Uterus (tissue), 4 donors: ENCODE measurements at places on chromosomes 7 and 10. TPM values are rescaled to one million over a fixed set of nuclear protein-coding genes. Genes with fewer than 3 reads are reported as not detected.

DNA sequence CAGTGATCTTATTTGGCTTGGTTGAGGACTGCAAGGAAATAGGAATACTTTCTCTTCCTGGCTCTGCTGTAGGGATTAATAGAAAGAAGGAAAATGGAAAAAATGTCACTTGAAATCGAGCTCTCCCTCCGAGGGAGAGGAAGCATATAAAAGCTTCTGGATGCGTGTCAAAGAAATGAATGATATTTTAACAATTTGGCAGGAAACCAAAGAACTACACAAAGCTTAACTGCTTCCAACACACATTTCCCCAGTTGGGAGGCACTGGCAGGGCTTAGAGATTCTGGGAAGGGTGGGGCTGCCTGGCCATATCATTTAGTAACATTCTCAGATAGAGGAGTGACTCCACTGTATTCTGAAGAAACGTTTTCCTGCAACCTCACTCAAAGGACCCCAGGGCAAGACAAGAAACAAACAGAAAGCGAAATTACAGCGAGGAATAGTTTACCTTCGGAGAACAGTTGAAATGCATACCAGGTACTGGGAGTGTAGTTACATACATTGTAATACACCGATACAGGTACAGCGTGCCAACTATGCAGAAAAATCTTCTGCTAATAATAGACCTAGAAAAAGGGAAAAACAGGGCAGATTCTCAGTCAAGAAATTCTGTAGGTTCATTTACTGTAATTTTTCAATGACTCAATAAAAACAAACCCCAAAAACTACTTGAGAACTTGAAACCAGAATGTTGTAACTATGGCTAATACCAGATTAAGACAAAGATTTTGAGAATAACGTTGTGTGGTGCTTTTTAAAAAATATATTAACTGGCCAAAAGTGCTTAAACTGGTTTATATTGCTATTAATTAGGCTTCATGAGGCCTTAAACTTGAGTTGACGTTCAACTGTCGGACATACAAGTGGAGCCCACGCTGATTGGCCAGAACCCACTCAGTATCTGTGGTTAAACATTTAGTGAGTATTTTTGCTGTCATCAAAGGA is 75.7 kb upstream of the ASAH2 start:
- peak; percentile 24 for DNase-seq

- DNase-seq, result no peak
Measured at GRCh38 chr10:122457934-122458333, 3.4 kb upstream of the HTRA1 start.

DNA sequence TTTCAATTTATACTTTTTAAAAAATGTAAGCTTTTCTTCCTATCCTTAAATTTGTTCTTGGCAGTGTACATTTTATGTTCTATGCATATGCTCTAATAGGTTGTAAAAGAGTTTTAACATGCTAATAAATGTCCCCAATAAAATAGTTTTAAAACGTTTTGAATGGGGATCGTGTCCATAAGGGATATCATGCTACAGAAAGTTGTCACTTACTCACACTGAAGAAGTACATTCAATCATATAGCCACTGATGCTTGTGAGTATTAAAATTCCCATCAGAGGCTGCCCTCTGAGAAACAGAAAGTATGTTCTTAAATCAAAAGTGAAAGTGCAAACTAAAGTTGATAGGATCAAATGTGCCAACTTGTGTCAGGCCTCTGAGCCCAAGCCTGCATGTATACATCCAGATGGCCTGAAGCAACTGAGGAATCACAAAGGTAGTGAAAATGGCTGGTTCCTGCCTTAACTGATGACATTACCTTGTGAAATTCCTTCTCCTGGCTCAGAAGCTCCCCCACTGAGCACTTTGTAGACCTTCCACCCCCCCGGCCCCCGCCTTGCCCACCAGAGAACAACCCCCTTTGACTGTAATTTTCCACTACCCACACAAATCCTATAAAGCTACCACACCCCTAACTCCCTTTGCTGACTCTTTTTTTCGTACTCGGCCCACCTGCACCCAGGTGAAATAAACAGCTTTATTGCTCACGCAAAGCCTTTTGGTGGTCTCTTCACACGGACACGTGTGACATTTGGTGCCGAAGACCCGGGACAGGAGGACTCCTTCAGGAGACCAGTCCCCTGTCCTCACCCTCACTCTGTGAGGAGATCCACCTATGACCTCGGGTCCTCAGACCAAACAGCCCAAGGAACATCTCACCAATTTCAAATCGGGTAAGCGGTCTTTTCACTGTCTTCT is 877 bp upstream of the NOD1 start:
- no peak for DNase-seq

DNA sequence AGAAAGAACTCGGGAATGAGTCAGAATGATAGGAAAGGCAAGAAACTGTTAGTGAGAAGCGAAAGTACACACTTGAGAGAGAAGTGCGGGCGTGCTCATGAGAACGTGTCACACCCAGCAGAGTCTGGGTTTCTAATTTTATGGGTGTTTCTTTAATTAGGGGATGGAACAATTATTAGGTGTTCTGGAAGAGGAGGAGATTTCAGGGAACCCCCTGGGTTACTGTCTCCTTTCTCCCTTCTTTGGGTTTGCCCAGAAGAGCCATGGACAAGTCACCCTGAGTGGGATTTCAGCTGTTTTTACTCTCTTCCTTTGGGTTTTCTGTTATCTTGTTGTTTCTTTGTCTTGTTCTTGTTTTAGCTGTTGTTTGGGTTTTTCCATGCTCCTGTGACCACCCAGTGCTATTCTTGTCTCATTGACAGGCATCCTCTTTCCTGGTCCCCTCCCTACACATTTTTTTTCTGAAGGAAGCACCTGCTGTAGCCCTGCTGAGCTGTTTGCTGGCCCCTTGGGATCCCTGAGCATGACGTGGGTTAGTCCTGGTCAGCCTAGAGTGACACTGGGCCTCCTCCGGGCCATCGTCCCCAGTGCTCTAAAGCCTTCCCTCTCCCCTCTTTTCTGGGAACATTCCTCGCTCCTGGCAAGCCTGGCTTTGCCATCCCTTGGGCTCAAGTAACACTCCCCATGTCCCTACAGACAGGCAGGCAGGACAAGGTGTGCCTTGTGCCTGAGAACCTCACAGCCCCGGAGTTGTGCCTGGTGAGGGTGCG is 3.5 kb downstream of the SH2D4B start:
- no peak for DNase-seq

DNA sequence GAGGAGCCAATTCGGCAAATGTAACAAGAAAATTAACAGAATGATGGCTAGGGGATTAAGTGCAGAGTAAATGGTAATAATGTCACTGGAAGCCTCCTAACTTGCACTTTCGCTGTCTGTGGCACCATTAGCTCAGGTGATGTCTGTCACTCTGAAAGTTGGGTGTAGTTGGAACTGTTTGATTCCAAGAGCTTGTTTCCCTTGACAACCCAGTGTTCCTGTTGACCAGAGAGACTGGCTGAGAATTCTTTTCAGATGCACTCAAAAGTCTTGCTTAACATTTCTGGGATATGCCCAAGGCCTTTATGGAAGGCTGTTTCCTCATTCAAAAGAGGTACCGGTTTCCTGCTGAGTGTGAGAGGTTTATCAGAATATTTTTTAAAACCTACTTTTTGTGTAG is 49.6 kb downstream of the PLPP4 start:
- DNase-seq, result no peak

DNA sequence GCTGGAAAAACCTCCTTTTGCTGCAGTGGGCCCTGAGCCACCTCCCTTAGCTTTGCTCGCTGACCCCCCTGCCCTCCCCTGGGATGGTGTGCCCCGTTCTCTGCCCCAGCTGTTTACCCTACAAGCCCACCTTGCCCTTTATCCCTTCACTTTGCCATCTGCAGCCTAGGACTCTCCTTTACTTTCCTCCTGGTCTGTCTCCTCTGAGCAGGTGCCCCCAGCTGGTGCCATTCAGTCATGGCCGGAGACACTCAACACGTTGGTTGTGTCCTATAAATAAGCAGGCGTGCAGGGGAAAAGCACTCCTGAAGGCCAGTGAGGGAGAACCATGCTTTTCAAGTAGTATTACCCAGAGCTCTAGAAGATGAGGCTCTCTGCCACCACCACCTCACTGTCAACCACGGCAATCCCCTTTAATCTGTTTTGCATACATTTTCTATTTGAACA is 6.1 kb downstream of the RASSF4 start:
- no peak for DNase-seq

- DNase-seq, result no peak
Measured at GRCh38 chr7:134891696-134892678, 94.3 kb upstream of the AGBL3 start.

DNA sequence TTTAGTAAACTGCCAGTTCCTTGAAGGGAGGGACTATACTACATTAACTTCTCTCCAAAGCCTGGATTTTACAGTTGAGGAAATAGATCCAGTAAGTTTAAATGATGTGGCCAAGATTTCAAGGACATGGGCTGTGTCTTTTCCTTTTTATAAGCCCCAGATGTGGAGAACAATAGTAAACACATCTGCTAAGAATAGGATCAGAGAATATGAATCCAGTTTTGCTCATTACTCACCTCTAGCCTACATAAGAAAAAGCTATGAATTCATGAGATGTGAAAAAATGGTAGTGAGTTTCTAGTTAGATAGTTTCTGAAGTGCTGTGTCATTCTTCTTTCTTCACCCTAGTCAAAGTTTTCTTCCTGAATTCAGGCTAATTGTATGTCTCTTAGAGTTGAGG is 38.6 kb downstream of the MAGI2 start:
- DNase-seq, result no peak

DNA sequence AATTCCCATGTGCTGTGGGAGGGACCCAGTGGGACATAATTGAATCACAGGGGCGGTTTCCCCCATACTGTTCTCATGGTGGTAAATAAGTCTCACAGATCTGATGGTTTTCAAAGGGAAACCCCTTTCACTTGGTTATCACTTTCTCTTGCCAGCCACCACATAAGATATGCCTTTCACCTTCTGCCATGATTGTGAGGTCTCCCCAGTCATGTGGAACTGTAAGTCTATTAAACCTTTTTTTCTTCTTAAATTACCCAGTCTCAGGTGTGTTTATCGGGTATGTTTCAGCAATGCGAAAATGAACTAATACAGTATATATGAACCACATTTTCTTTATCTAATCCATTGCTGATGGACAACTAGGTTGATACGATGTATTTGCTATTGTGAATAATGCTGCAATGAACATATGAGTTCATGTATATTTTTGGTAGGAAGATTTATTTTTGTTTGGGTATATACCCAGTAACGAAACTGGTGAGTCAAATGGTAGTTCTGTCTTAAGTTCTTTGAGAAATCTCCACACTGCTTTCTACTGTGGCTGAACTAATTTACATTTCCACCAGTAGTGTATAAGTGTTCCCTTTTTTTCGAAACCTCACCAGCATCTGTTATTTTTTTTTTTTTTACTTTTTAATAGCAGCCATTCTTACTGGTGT is 70.0 kb upstream of the HGF start:
- DNase-seq, result no peak

- no peak for DNase-seq
Measured at GRCh38 chr7:93156884-93157283, 8.7 kb upstream of the SAMD9L start.

- DNase-seq, result no peak
Measured at GRCh38 chr7:53996876-53997275, 545.3 kb upstream of the VSTM2A start.

The CFAP69 gene
- 5.9 TPM for total RNA-seq

The DTX2 gene
- total RNA-seq, result 32.4 TPM

The TMEM229A gene
- total RNA-seq, result not detected

The PROSER2 gene
- 25.6 TPM for total RNA-seq

The WDFY4 gene
- total RNA-seq, result 2.0 TPM

The PITX3 gene
- total RNA-seq, result not detected

The SNX10 gene
- 8.2 TPM for total RNA-seq

The SPDYE9 gene
- total RNA-seq, result not detected

The ING3 gene
- 22.6 TPM for total RNA-seq

The FRMD4A gene
- 34.1 TPM for total RNA-seq
